Stimulated activated CD8-positive, alpha-beta memory T cell treated with anti-CD3 and anti-CD28 coated beads, Interleukin-12 subunit alpha, Interleukin-12 subunit beta, amount 100 ng/mL, for 1 hour (primary cell): ENCODE measurements at places on chromosomes 16 and 17.

DNA sequence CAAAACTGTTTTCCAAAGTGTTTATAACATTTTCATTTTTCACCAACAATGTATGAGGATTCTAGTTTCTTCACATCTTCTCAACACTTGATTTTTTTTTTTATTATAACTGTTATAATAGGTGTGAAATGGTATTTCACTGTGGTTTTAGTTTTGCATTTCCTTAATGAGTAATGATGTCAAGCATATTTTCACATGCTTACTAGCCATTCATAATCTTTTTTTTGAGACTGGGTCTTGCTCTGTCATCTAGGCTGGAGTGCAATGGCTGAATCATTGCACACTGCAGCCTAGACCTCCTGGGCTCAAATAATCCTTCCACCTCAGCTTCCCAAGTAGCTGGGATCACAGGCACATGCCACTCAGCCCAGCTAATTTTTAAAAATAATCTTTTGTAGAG lies 65.1 kb downstream of the EFCAB13 start:
- DNase-seq: no peak

DNA sequence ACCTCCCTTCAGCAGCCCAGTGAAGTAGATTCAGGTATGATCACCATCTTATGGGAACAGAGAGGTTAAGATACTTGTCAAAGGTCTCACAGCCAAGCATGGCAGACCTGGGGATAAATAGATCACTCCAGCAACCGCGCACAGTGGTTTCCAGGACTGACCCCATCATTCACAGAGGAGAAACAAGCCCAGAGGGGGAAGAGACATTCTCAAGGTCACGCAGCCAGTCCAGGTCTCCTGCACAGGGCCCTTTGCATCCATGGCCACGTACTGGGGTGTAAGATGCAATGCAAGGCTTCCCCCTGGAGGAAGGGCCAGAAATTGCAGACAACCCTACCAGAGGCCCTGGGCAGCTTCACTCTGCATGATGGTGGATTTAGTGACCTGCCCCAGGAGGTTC lies 19.9 kb downstream of the TLE7 start:
- DNase-seq: no peak

- DNase-seq: no peak
Measured at GRCh38 chr17:75472119-75472518, 15.7 kb downstream of the TMEM94 start.

- DNase-seq: no peak
Measured at GRCh38 chr16:14489460-14489859, 140.6 kb downstream of the PARN start.

GRCh38 chr16:80277182-80277581 lies 263.6 kb upstream of the DYNLRB2 start:
- DNase-seq: no peak

DNA sequence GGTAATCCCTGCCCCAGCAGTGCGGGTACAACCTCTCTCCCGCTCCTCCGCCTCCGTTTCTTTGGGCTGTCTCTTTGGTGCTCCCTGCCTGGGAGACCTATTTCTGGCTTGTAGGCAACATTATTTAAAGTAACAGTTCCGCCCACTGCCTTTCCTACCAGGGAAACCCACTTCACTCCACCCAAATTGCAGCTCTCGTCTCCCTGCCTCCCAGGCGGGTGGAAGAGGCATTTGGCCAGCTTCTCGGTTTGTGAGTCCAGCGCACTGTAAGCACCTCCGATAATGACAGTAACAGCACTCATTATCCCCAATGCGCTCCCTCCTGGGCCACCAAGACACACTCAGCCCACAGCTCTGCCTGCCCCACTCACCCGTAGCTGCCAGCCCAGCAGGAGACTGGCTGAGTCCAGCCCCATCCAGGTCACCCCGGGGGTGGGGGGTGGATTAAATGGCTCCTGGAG lies 165.1 kb upstream of the CDC42EP4 start:
- DNase-seq: no peak

DNA sequence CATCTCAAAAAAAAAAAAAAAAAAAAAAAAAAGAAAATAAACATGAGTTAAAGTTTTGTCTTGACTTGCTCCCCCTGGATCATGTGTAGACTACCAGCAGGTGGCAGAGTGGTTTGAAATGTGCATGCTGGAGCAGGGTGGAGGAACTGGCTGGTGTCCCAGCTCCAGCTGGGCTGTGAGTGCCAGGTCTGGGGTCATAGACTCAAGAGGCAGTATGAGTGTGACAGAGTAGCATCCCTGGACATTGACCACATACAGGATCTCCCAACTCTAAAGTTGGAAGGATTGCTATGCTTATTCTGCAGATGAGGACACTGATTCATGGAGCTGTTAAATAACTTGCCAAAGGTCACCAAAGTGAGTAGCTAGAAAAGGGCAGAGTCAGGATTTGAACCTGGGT lies 198.0 kb upstream of the MPHOSPH6 start:
- no peak for DNase-seq

DNA sequence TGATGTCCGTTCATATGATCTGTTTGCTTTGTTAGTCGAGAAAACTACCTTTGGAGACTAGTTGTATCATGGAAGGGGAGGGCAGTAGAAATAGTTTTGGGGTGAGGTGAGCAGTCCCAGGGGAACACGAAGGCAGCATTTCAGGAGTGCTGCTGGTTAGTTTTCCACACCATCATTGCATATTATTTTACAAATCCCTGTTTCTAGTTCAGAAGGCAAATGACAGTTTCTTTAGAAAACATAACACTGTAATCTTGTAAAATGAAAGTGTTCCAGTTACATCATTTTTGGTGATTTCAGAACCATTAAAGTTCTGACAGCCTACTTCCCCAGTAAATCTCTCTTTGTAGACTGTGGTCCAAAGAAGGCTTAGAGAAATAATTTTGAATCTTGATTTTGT lies 25.4 kb downstream of the BANP start:
- DNase-seq: no peak

- DNase-seq: no peak
Measured at GRCh38 chr17:11705111-11705510, 106.8 kb downstream of the DNAH9 start.

DNA sequence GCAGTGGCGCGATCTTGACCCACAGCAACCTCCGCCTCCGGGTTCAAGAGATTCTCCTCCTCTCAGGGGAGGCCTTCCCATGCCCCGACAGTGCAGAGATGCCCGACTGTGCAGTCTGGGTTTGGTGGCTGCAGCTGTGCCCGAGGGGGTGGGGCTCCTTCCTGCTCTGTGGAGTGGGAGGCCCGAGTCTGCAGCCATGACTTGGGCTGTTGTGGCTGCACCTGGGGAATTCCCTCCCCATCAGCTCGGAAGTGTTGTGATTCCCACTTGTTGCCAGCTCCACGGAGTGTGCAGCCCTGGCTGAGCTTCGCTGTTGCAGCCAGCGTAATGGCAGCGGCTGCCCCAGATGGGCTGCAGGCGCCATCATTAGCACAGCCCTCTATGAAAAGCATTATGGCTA lies 66.4 kb upstream of the SMIM36 start:
- no peak for DNase-seq

DNA sequence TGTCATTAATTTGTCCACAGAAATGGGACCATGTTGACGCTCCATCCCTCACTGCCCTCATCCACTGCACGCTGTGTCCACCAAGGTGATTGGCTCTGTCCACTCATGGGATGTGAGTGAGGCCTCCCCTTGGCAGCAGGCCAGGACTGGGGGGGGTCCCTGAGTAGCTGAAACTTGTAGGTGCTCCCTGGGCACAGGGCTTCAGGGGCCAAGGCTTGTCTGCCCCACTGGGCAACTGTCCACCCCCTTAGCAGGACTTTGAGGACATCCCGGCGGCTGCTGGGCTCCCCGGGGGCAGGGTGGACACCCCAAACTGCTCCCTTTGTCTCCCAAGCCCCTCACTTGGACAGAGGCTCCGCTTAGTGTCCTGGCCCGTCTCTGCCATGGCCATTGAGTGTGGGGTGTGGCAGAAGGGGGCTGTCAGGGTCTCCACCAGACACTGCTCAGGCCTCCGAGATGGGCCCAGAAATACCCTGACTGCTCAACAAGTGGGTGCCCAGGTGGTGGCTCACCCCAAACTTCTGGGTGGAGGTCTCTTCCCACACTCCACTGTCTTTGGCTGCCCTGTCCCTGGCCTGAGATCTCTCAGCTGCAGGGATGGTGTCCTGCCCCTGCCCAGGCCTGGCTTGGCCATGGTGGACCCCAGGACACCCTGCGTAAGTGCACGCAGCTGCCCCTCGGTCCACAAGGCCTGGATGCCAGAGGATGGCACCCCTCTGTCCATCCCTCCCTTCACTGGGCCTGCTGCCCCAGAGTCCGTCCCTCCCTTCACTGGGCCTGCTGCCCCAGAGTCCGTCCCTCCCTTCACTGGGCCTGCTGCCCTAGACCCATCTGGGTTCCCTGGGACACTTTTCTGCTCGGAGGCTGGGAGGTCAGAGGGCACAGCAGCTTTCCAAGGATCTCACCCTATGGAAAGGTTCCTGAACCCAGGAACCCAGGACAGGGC lies 2.9 kb upstream of the RAB40C start:
- DNase-seq: no peak

DNA sequence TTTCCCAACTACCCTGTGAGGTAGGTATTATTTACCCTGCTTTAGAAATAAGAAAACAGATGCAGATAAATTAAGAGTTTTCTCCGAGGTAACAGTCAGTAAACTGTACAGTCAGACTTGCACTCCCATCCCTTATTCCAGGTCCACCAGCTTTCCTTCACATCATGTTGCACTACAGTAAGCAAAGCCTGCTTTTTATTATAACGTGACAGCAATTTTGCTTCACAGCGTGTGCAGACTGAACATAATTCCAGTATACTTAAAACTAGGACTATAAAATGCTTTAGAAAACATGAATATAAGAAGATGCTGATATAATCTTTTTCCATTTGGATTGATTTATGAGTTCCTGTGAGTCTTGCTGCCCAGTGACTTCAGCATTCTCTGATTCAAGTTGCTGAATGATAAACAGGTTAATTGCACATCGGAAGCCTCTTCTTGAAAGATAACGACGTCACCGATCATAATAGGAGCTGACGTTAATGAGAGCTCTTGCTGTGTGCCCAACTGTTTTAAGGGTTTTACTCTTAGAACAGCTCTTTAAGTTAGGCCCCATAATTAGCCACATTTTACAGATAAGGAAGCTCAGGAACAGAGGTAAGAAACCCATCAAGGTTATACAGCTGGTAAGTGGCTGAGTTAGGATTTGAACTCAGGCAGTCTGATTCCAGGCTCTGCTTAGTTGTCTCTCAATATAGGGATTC lies 1.4 kb downstream of the LIG3 start:
- no peak for DNase-seq

GRCh38 chr16:81483970-81484595 lies 39.5 kb downstream of the CMIP start:
- no peak for DNase-seq

GRCh38 chr17:42436391-42436790 lies 13.3 kb upstream of the CAVIN1 start:
- no peak for DNase-seq

GRCh38 chr17:5638596-5638995 lies 54.3 kb upstream of the NLRP1 start:
- DNase-seq: no peak

- no peak for DNase-seq
Measured at GRCh38 chr16:85372627-85373372, 240.3 kb upstream of the GSE1 start.

DNA sequence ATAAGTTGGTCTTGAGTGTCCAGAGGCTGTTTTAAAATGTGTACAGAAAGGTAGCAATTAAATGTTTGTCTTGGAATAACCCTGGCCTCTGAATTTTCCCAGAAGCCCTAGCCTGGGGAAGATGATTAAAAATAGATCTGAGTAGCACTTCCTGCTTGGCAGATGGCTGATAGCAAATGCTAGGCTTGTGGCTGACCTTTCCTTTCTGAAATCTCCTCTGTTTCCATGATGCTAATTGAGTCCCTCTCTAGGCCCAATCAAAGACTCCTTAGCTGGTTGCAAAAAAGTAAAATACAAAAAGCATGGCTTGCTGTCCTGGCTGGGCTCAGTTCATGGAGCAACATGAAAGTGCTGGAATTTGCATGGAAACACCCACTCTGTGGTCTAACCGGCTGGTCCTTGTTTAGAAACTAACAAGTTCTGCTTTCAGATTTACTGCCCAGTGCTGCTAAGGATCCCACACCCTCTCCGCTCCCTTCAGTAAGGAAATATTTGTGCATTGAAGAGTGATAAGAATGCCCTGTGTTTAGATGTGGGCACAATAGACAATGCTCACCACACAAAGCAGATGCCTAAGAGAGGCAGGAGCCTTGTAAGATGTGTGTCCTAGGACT lies 40.8 kb downstream of the YPEL2 start:
- no peak for DNase-seq

DNA sequence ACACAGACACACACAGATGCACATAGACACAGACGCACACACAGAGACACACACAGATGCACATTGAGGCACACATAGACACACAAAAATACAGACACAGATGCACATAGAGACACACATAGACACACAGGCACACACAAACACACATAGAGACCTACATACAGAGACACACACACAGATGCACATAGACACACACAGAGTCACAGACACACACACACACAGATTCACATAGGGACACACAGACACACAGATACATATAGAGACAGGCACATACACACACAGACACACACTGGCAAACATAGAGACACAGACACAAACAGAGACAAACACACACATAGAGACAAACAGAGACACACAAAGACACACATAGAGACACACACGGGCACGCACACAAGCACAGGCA lies 9.9 kb upstream of the GCGR start:
- DNase-seq: no peak

DNA sequence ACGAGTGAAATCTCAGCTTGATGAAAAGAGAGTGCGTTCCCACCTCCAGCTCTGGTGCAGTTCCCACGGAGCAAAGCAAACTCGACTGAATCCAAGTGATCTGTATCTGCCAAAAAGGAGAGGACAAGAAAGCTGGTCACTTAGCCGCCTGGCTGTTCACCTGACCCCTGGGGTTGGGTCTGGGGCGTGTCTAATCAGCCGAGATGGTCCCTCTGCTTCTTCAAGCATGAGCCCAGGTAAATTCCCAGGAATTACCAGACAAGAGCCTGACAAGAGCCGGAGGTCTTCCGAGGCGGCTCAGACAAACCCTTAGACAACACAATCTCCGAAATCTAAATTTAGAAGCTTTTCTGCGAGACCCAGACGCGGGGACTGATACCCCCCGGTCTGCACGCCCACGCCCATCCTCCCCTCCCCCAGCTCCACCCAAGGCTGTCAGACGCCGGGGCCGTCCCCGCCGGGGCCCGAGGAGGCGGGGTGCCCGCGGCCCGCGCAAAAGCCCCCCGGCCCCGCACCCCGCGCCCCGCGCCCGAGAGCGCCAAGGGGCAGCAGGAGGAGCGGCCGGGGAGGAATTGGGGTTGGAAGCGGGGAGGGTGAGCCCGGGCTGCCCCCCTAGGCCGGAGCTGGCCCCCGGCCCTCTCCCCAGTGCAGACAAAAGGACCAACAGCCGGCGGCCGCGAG lies 674 bp downstream of the ZNF821 start:
- peak; percentile 41 for DNase-seq

DNA sequence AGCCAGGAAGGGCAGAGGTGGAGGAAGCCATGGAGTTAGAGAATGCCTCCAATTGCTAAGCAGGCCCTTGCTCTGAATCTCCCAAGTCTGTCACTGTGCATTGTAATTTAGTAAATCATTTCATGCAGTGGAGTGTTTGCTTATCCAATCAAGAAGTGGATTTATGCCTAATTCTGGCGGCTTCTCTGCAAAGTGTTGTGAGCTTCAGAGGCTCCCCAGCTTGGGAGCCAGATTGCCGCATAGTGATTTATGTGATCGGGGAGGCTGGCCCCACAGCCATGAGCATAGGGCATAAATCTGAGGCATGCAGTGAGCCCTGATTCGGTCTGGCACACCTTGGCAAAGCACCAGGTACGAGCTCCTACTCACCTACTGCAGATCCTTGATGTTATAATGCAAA lies 520.8 kb downstream of the HS3ST4 start:
- DNase-seq: no peak

GRCh38 chr17:18025945-18026776 lies 12.8 kb downstream of the ATPAF2 start:
- DNase-seq: no peak

GRCh38 chr16:11585460-11586377 lies 1.0 kb downstream of the LITAF start:
- DNase-seq: no peak
